ENCODE measurements at places on chromosomes 5 and 9. TPM values are rescaled to one million over a fixed set of nuclear protein-coding genes. Genes with fewer than 3 reads are reported as not detected.

The OR2K2 gene
- total RNA-seq, result not detected

The BAAT gene
- not detected for total RNA-seq

The PPP3R2 gene
- not detected for total RNA-seq

The NPR3 gene
- 0.08 TPM for total RNA-seq

The CDH10 gene
- total RNA-seq, result 0.15 TPM

The ZNG1E gene
- total RNA-seq, result 19.5 TPM
